ENCODE measurements at places on chromosomes 12 and 14. TPM values are rescaled to one million over a fixed set of nuclear protein-coding genes. Genes with fewer than 3 reads are reported as not detected.
A peak's percentile ranks its signal among the peaks of the same experiment; 100 is the strongest.

GRCh38 chr14:67487937-67488893, at the start of gene TMEM229B:
Gene TMEM229B, minus strand, starts transcription at chr14:67488721. Its CDS starts 14,798 bp downstream, at chr14:67473923.
- DNase-seq, result no peak

Gene CD4
- total RNA-seq, result 3.8 TPM

Gene KRT78
- total RNA-seq, result not detected

Gene GALNT6
- total RNA-seq, result 0.65 TPM

DNA sequence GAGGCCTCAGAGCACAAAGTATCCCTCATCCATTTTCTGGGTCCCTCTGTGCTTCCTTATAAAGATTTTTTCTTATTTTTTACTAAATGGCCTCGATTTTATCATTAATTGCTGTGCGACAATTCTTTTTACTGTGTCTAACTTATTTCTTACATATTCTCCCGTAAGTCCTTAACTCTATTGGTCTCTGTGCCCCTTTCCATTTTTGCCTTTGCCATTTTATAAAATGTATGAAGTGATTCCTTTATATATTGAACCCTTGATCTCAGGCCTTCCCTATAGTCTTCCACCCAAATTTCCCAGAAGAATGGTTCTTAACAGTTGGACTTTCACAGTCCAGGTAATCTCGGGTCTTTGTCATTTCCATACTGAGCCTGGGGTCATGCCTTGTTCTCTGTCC, 55.0 kb upstream of the ESRRB start:
- DNase-seq, result no peak

- DNase-seq, result no peak
Observed at GRCh38 chr12:120865098-120865497, 39.1 kb downstream of the SPPL3 start.

Gene GALNT16
- 25.8 TPM for total RNA-seq

- no peak for DNase-seq
Observed at GRCh38 chr12:120992989-120993388, 14.6 kb downstream of the HNF1A start.

Gene GALNT4
- total RNA-seq, result 2.0 TPM

DNA sequence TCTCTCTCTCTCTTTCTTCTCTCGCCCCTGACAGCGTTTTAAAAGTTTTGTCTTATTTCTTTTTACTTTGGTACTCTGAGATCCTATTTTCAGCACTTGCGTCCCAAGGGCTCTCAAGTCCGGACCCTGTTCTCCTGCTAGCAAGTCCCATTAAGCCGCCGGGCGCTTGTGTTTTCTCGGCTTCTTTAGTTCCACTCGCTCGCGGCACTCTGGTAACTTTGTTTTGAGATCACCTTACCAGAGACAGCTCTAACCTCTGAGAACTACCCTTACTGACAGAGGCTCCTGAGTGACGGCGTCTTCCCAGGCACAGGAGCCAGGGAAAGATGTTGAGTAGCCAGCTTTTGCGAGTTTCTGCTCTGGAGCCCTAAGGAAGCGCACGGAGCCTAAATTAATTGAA, 2.7 kb upstream of the MYF5 start:
- no peak for DNase-seq

Gene GAS2L3
- total RNA-seq, result 2.8 TPM

Gene ADAM21
- 0.54 TPM for total RNA-seq

DNA sequence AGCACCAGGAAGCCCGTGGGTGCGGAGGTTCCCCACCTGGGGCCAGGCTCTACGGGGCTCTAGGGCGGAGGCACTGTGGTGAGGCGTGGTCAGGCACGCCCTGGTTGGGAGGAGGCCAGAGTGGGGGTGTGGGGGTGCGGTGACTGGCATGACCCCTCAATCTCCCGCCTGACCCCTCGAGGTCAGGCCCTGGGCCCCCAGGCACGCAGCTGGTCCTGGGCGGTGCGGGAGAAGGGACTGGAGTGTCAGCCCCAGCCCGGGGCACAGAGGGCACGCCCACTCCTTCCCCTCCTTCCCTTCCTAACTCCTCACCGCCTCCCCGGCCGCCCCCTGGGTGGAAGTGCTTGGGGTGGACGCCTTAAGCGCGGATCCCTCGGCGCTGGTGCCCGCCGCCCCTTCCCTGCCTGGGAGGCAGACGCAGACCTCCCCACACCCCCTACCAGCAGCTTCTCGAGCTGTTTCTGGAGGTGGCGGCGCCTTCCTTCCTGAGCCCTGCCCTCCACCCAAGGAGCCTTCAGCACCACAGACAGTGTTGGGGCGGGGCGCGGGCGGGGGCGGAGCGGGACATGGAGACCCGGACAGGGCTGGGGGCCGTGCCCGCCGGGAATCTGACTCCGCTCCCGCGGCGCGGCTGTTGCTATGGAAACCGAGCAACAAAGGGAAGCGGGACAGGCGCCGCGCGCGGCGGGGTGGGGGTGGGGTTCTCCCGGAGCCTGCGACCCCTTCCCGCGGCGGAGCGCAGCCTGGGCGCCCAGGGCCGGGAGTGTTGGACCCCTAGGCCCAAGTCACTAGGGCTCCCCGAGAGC, 741 bp upstream of the CRIP2 start:
- DNase-seq, result peak; percentile 96

DNA sequence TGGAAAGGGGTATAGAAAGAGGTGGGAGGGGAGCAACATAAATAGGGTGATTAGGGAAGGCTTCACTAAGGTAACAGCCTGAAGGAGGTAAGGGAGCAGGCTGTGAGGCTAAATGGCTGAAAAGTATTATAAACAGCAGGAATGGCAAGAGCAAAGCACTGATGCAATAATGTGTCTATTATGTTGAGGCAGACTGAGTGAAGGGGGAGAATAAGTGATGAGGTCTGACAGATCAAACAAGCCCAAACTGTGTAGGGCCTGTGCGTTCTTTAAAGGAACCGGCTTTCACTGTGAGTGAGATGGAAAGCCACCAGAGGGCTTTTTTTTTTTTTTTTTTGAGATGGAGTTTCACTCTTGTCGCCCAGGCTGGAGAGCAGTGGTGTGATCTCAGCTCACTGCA, 6.7 kb upstream of the VCPKMT start:
- DNase-seq, result no peak

Gene FAM181A
- not detected for total RNA-seq

DNA sequence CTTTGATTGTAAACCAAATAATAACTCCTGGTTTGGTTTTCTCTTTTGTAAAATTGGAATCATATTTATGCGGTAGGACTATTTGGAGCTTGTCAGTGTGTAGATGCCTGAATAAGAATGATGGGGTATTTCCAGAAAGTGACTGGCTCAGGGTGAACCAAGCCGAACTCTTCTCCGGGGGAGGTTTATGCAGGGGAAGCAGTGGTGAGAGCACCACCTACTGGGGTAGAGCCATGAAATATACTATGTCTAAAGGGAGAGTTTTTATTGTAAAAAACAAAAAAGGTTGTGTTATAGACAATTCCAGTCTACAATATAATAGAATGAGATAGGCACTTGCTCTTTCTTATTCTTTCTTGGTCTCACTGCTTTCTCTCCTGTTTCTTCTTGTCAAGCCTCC, 222.9 kb upstream of the SLC16A7 start:
- DNase-seq, result no peak

GRCh38 chr14:52110441-52111086, 41.7 kb upstream of the NID2 start:
- DNase-seq, result no peak

- DNase-seq, result no peak
Observed at GRCh38 chr12:5480938-5481303, 49.0 kb downstream of the NTF3 start.

GRCh38 chr12:12387501-12387900, 30.6 kb downstream of the BORCS5 start:
- DNase-seq, result no peak

Data from cardiac septum (tissue), 1 donor.